Bone marrow (tissue), 2 donors: ENCODE measurements at places on chromosomes 6 and 20.

DNA sequence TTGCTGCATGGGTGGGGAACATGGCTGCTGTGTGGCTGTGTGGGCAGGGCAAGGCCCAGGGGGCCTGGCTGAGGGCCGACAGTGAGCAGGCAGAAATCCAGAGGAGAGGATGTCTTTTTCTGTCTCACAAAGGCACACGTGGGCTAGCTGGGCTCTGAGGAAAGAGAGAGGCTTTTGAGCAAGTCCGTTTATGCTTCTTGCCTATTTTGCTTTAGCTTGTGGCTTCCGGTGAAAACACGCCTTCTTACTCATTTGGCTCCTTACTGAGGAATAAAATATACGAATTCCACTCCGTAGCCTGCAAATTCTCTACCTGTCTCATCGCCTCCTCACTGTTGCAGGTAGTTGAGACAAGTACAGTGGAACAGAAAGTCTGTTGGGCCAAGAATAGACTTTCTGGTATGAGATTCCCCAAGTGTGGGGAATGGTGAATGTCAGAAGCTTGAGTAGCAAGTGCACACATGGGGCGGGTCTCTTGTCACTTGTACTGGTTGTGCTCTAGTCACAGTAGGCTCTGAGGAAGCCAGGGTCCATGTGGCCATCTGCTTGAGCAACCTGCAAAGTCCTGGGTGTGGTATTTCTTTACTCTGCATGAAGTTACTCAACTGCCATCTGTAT, 28.4 kb downstream of the WRNIP1 start:
- no peak for DNase-seq

GRCh38 chr20:25622450-25623224, 1.2 kb downstream of the NANP start:
- no peak for DNase-seq

DNA sequence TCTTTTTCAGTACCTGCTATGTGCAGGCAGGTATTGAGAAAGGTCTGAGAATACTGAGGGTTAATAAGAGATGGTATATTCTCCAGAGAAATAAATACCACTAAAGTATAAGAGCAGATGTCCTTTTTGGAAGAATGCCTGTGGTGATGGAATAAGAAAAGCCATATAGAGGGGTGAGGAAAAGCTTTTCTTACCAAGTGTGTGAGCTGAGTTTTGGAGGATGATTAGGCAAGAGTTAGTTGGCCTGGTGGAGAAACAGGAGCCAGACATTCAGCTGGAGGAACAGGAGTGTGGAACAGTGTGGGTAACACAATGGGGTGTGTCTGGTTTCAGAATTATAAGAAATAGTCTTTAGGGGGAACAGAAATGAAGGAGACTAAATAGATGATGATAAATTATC, 19.9 kb downstream of the ZNF451 start:
- DNase-seq: no peak

GRCh38 chr6:119234457-119234856, 115.1 kb downstream of the MAN1A1 start:
- DNase-seq: no peak

GRCh38 chr6:163815796-163816195, 401.3 kb downstream of the QKI start:
- no peak for DNase-seq

- peak; percentile 15 for DNase-seq
Measured at GRCh38 chr6:129685662-129686031, 24.3 kb downstream of the ARHGAP18 start.

DNA sequence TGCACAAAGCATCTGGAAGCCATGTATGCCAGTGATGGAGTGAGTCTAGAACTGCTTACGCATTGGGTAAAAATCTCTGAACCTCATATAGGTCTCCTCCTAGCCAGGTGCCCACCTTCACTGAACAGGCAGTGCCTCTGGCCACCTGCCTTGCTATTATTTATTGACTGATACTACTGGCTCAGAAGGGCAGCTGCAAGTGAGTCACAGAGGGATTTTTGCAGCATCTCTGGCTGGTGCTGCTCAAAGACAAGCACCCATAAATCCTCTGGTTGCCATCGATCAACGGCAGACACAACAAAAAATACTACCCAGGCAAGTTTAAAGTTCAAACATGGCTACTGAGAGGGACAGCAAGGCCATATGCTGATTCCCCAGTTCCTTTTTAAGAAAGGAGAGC, 279.4 kb downstream of the UBE3D start:
- no peak for DNase-seq

GRCh38 chr20:46624946-46625345, 26.3 kb downstream of the SLC13A3 start:
- no peak for DNase-seq

DNA sequence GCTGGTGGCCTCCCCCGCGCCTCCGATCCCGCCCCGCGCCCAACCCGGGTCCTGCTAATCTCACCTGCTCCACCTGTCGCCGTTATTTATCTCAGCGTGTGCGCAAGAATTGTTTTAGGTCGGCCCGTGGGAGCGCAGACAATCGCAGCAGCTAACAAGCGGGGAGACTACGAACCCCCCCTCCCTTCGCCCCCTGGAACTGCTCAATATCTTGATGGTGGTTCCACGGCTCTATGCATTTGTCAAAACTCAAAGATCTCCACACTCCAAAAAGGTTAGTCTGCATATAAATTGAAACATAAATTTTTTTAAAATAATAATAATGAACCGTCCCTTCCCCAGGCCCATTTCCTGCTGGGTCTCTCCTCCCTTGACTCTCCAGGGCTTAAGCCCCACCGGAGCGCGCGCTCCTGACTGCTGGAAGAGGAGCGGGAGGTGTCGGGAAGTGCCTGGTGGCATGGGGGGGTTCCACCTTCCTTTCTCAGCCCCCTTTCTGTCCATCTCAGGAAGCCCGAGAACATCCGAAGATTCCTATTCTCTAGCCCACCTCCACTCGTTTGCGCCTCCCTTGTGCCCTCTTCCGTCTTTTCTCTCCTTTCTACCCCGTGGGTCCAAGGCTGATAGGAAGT, 1.6 kb upstream of the MDGA1 start:
- DNase-seq: no peak

GRCh38 chr6:28683945-28684538, 158.4 kb downstream of the GPX5 start:
- no peak for DNase-seq

- no peak for DNase-seq
Measured at GRCh38 chr6:60687085-60687484, 1598.9 kb downstream of the KHDRBS2 start.

GRCh38 chr6:85185977-85186376, 263.9 kb upstream of the NT5E start:
- no peak for DNase-seq

DNA sequence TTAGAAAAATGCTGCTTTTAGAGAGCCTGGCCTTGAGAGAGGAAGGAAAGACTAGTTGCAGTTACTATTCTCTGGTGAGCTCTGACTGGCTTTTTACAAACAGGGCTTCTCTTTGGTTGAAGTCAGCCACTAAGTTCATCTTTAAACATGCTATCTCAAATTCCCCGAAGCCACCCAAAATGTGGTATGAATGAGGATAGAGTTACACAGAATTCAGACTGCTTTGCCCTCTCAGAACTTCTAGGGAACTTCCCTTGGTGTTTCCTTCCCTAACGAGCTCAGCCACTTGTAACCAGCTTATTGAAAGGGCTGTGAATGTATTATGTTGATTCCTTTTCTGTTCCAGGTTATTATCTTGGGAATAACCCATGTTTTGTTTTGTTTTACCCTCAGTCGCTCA, 73.5 kb downstream of the EFHC1 start:
- no peak for DNase-seq

DNA sequence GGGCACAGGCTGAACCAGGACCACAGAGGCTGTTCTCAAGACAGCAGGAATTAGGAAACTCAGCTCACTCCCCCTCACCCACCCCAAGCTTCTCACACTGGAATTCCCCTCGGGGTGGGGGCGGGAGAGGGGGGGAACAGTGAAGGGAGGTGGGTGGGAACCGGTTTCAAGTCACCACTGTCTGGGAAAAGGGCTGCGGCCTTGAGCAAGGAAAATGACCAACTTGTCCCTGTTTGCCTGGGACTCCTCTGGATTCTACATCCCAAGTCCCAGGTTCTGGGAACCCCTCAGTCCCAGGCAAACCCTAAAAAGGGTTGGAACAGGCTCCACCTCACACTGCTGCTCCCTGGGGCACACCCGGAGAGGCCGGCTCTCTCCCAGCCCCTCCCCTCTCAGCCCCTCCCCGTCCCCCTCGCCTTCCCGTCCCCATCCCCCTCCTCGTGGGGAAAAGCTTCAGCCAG, 230.7 kb downstream of the TFAP2C start:
- DNase-seq: no peak

DNA sequence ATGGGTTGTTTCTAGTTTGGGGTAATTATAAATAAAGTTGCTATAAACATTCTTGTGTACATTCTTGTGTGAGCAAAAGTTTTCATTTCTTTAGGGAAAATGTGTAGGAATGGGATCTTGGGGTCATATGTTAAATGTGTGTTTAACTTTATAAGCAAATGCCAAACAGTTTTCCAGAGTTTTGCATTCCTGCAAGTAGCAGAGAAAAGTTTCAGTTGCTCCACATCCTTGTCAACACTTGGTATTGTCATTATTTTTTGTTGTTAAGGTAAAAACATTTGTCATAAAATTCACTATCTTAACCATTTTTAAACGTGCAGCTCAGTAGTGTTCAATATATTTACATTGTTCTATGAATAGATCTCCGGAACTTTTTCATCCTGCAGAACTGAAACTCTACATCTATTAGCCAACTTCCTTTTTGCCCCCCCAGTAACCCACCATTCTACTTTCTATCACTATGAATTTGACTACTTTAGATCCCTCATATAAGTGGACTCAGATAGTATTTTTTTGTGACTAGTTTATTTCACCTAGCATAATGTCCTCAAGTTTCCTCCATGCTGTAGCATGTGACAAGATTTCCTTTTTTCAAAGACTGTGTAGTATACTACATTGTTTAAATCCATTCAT, 48.4 kb downstream of the PHACTR2 start:
- no peak for DNase-seq

DNA sequence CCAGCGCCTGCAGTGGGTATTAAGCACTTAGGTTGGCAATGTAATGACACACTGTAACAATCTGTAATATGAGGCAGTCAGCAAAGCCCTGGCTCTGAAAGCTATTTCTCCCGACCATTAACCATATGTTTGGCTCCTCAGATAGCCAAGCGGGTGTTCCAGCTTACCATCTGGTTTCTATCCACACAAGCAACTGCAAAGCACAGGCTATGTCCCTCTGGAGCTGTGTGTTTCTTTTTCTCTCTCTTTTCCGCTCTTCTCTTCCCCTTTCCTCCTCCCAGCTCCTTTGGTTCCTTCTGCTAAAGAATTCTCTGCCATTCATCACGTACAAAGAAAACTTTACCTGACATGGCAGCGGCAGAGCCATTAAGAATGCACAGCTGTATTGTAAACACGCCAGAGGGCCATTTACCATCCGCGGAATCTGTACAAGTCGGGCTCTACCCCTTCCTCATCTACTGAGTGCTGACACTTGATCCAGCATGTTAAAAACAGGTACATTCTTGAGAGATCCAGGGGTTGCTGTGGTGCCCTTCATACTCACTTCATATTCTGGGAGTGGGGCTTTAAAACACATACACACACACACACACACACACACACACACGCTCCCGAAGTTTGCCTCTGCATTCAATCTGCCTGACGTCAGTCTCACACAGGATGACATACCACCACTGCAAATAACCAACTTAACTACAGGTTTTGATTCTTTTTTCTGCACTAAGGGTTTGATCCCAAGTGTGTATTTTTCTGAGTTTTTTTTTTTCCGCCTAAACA, 77.2 kb downstream of the BACH2 start:
- no peak for DNase-seq

DNA sequence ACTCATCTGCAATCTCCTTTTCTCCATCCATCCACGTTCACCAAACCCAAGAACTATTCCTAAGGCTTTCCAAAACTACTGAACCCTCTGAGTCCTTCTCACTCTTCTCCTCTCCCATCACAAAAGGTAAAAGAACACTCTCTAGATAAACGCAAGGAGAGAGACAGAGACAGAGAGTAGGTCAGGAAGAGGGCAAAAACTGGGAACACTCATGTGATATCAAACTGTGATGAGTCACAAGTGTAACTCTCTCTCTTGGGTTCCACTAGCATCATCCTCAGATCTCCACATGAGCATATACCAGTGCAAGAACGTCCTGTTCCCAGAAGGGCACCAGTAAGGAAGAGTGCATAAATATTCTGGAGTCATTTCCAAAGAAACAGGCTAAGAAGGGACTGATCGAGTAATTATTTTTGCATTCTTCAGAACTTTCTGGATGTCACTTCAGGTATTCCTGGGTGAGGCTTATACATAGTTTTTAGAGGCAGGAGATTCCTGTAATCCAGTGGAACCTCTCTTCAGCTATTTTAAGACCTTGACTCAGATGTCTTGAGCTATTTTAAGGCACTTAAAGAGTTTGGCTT, 47.3 kb upstream of the STXBP5 start:
- DNase-seq: no peak

- DNase-seq: no peak
Measured at GRCh38 chr6:66605971-66606370, 898.9 kb upstream of the EYS start.

- no peak for DNase-seq
Measured at GRCh38 chr6:163892824-163893561, 478.5 kb downstream of the QKI start.

- DNase-seq: no peak
Measured at GRCh38 chr6:136793363-136793762, 1.1 kb upstream of the MAP3K5 start.

DNA sequence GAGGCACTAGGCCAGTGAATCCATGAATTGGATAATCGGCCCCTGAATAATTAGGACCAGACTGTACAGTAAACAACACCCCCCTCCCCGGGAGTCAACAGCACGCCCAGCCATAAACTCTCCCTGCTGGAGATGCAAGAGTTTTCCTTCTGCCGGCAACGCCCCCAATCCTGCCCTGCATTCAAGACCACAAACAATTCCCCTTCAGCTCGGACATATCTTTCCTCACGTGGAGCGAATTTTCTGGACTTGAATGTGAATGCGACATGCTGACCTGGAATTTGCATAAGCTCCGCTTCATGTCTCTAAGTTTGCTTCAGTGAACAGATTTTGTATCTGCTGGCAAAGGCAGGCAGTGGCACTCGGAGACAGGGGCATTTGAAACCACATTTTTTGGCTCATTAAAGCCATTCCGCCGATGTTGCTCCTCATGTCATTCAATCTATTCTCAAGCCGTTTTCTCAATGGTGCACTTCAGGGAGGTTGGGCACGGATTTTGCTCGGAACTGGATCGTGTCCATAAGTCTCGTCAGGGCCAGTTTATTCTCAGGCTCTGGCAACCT, 38.0 kb upstream of the GMPR start:
- DNase-seq: no peak

GRCh38 chr6:137258170-137258569, 39.0 kb upstream of the IFNGR1 start:
- DNase-seq: no peak
